ENCODE measurements at places on chromosomes 13 and 19.

DNA sequence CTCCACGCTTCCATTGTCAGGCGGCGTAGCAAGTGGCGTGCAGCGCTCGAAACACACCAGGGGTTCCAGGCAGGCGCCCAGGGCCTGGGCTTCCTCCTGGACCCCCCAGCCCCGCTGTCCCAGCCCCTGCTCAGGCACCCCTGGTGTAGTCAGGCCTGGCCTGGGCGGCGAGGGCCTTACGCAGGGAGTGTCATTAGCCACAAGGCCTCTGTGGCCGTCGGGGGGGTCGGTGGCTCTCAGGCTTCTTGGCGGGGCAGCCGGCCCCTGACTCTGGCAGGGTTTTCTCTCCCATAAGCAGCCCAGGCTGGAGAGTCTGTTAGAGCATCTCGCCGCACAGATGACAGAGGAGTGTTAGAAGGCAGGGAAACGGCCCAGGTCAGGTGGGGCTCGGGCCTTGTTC lies 116.7 kb downstream of the KDM4B start:
- peaks cover 1% of the 10 kb centered on the region for H3K4me1 ChIP-seq
- no peak overlapping the region for H3K27ac ChIP-seq
- no peak for DNase-seq
- H3K4me3 ChIP-seq, result no peak overlapping the region

- H3K27me3 ChIP-seq, result no peaks in the 10 kb centered on the region
- no peak overlapping the region for H3K4me3 ChIP-seq
- H3K36me3 ChIP-seq, result no peaks in the 10 kb centered on the region
- no peak for DNase-seq
These were observed 4.4 kb downstream of the WASF3 start for GRCh38 chr13:26561651-26562511.

DNA sequence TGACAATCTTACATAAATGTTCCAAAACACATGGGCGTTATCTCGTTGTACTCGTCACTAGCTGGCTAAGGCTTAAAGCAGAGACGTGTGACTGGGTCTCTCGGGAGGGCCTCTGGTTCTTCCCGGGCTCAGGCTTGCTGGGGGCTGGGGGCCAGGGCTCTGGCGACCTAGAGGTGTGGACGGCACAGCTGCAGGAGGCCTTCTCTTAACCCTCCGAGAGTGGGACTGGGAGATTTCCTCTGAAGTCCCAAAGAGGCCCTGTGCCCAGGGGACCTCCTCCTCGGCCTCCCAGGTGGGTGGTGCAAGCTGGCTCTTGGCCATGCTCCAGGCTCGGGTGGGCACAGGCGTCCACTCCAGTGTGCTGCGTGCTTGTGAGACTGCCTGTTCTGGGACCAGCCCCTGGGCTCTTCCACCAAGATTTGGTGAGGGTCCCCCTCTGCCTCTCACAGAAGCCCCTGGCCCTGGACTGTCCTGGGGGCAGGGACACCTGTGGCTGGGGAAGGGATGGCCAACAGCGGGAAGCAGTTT lies 2.2 kb downstream of the CAPS start:
- H3K4me3 ChIP-seq, result no peak overlapping the region
- peaks cover 68% of the 10 kb centered on the region for H3K36me3 ChIP-seq
- no peak for DNase-seq

DNA sequence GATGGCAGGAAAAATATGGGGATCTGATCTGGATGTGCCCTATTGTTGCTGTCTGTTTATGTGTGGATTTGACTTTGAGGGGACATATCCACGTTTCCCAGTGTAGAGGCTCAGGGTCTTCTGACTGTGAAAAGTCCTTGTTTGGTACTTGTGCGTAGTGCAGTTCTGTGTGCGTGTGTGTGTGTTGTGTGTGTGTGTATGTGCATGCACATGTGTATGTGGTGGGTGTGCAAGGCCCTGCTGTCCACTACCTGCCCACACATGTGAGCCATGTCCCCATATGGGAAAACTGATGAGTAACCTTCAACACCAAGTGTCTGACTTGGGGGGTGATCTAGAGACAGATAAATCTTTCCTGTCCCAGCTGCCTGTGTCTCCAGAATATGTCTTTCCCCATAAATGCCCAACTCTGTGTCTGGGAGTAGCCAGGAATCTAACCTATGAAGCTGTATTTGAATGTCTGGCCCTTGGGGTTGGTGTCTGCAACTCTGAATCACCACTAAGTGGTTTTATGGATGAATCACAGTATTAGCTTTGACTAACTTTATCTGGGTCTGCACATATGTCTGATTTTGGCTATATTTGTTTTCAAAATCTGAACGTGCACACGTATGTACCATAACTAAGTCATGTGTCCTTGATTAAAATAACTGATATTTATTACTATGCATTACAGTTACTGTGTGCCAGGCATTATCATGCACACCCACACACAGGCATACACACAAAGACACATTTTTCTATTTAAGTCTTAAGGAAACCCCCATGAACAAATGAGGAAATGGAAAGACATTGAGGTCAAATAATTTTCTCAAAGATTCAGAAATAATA lies 17.4 kb downstream of the KLK2 start:
- H3K36me3 ChIP-seq, result no peaks in the 10 kb centered on the region
- no peak overlapping the region for H3K4me3 ChIP-seq
- H3K27me3 ChIP-seq, result no peaks in the 10 kb centered on the region
- no peak overlapping the region for H3K27ac ChIP-seq

DNA sequence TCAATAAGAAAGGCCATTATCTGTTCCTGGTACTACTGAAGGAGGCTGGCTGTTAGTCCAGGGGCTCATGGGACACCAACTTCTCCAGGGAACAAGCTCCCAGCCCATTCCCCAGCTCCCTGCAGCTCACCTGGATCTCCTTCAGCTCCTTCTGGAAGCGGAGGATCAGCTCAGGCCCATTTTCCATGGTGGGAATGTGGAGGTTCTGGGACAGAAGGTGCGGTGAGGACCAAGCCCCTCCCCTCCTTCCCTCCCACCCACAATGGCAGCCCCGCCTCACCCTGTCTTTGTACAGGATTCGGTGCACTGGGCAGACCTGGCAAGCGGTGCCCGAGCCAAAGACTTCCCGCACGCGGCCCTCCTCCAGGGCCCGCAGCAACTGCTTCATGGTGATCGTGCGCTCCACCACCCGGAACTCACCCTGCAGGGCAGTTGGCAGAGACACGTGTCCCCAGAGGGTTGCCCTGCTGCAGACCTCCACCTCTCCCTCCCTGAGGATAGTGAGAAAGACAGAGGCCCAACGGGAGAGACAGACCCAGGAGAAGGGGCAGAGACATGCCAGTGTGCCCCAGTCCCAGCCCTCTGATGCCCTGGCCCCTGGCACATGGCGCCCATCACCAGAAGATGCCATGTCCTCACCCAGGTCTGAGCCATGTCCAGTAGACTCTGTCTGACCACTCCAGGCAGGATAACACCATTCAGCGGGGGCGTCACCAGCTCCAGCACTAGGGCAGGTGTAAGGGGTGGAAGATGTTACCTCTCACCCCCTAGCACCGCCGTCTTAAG lies 14.3 kb downstream of the BCAT2 start:
- no peaks in the 10 kb centered on the region for H3K27me3 ChIP-seq
- no peak for DNase-seq
- peaks cover 21% of the 10 kb centered on the region for H3K4me1 ChIP-seq
- H3K27ac ChIP-seq, result peak overlapping the region; percentile 86

- H3K36me3 ChIP-seq, result peaks cover 28% of the 10 kb centered on the region
- no peak overlapping the region for H3K27ac ChIP-seq
- no peak overlapping the region for H3K4me3 ChIP-seq
- H3K27me3 ChIP-seq, result no peaks in the 10 kb centered on the region
- no peaks in the 10 kb centered on the region for H3K4me1 ChIP-seq
These were observed 33.3 kb downstream of the SUGP2 start for GRCh38 chr19:18999896-19000620.

DNA sequence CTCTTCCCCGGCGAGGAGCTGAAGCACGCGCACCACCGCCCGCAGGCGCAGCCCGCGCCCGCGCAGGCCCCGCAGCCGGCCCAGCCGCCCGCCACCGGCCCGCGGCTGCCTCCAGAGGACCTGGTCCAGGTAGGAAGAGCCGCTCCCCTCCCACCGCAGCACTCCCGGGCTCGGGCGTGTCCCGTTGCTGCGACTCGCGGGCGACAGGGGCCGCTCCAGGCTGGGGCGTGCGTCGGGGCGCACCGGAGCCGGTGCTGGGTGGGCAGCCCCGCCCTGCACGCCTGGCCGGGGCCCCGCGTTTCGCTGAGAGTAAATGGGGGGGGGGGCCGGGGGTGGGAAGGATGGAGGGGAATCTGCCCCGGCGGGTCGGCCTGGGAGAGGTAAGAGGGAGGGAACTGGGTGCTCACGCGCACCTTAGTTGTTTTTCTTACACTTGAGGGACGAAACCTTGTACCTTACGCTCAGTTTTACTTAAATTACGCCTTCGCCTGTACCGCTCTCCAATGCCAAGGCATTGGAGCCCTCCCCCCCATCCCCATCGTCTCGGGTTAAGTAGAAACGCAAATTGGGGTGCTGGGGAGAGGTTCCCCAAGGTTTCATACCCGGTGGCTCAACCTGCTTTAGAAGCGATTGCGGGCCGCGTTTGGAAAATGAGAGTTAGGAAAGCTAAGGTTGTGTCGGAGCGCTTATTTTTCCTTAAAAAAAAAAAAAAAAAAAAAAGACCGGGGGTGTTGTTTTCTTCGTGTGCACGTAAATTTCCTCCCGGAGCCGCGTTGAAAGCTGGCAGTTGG lies 850 bp downstream of the KLF5 start:
- H3K27ac ChIP-seq, result peak overlapping the region; percentile 73
- H3K4me3 ChIP-seq, result peak overlapping the region; percentile 65
- H3K4me1 ChIP-seq, result peaks cover 4% of the 10 kb centered on the region
- peak; percentile 75 for DNase-seq
- no peaks in the 10 kb centered on the region for H3K27me3 ChIP-seq

- H3K4me3 ChIP-seq, result no peak overlapping the region
- no peak for DNase-seq
- no peaks in the 10 kb centered on the region for H3K4me1 ChIP-seq
- H3K36me3 ChIP-seq, result no peaks in the 10 kb centered on the region
- H3K27me3 ChIP-seq, result no peaks in the 10 kb centered on the region
These were observed 222.4 kb upstream of the IRS2 start for GRCh38 chr13:110008816-110009215.

DNA sequence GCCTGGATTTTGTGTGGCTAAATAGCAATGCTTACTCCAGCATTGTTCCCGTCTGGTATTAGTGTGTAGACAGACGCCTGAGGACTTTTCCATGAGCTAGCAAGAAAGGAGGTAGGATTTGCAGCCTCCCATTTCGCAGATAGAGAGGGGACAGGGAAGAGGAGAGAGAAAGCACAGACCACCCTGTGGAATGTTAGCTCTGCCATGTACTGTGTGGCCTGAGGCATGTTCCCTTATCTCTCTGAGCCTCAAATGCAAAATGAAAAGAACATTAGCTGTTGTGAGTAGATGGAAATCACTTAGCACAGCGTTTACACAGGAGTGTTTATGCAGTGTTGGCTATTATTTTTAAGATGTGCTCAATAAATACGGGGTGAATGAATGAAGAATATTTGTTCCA lies 45.5 kb downstream of the OLFM4 start:
- H3K4me1 ChIP-seq, result no peaks in the 10 kb centered on the region
- H3K27ac ChIP-seq, result no peak overlapping the region
- H3K27me3 ChIP-seq, result no peaks in the 10 kb centered on the region
- H3K36me3 ChIP-seq, result no peaks in the 10 kb centered on the region

DNA sequence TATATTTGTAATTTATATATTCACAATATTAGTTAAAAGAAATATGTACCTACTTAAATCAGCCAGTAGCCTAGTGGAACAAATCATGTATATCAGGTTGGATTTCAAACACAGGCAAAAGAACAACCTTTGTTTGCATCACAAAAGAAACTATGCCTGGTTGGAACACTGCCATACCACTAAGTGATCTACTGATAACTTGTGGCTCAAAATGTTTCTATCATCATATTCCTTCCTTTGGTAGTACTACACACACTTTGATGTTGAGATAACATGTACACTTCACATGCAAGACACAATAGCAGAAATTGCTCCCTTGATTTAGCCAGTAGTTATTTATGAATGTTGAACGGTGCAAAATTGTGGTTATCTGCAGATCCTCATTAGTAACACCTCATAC lies 146.0 kb upstream of the GPC6 start:
- H3K4me3 ChIP-seq, result no peak overlapping the region
- no peaks in the 10 kb centered on the region for H3K4me1 ChIP-seq
- H3K27me3 ChIP-seq, result no peaks in the 10 kb centered on the region
- H3K36me3 ChIP-seq, result no peaks in the 10 kb centered on the region

GRCh38 chr13:42762917-42763316 lies 18.5 kb upstream of the FAM216B start:
- no peaks in the 10 kb centered on the region for H3K4me1 ChIP-seq
- no peak for DNase-seq
- no peak overlapping the region for H3K4me3 ChIP-seq
- no peaks in the 10 kb centered on the region for H3K27me3 ChIP-seq

- H3K4me3 ChIP-seq, result no peak overlapping the region
- no peaks in the 10 kb centered on the region for H3K36me3 ChIP-seq
- no peaks in the 10 kb centered on the region for H3K27me3 ChIP-seq
These were observed 446.4 kb downstream of the GPC6 start for GRCh38 chr13:93672996-93673395.

- H3K27me3 ChIP-seq, result no peaks in the 10 kb centered on the region
- H3K4me3 ChIP-seq, result no peak overlapping the region
- H3K27ac ChIP-seq, result no peak overlapping the region
- DNase-seq, result no peak
- no peaks in the 10 kb centered on the region for H3K36me3 ChIP-seq
These were observed 186.2 kb downstream of the PCDH9 start for GRCh38 chr13:67043901-67044300.

- H3K27ac ChIP-seq, result no peak overlapping the region
- DNase-seq, result no peak
- H3K36me3 ChIP-seq, result no peaks in the 10 kb centered on the region
- no peak overlapping the region for H3K4me3 ChIP-seq
- no peaks in the 10 kb centered on the region for H3K27me3 ChIP-seq
- peaks cover 34% of the 10 kb centered on the region for H3K4me1 ChIP-seq
These were observed 3.4 kb downstream of the PRR36 start for GRCh38 chr19:7870571-7871436.

Data from tibial artery (tissue), 4 donors.